ENCODE measurements at places on chromosomes 2 and 18. TPM values are rescaled to one million over a fixed set of nuclear protein-coding genes. Genes with fewer than 3 reads are reported as not detected.

Gene ERICH2
- 0.58 TPM for polyA plus RNA-seq

Gene LBX2
- polyA plus RNA-seq, result not detected

Gene HOXD3
- polyA plus RNA-seq, result not detected

Gene ADRA2B
- polyA plus RNA-seq, result not detected

Gene DNAJC5G
- polyA plus RNA-seq, result not detected

Gene SAP130
- polyA plus RNA-seq, result 3.1 TPM

Gene CCDC93
- polyA plus RNA-seq, result 3.2 TPM

Gene DAPL1
- not detected for polyA plus RNA-seq

Gene PROM2
- polyA plus RNA-seq, result not detected

Gene MRO
- polyA plus RNA-seq, result not detected

Gene EPHA4
- 29.0 TPM for polyA plus RNA-seq

Gene CHRNA1
- 1.8 TPM for polyA plus RNA-seq

Gene CAPN13
- not detected for polyA plus RNA-seq

Gene STON1
- 0.50 TPM for polyA plus RNA-seq

All from CD4-positive, alpha-beta memory T cell (primary cell).